ENCODE measurements at places on chromosomes 7 and 10. TPM values are rescaled to one million over a fixed set of nuclear protein-coding genes. Genes with fewer than 3 reads are reported as not detected.

The SAP25 gene
- 0.39 TPM for total RNA-seq

The RBM20 gene
- total RNA-seq = 2.4 TPM

The ARMS2 gene
- total RNA-seq = not detected

The ASB13 gene
- 6.7 TPM for total RNA-seq

The CYP3A5 gene
- 24.9 TPM for total RNA-seq

The PRPS1L1 gene
- not detected for total RNA-seq

DNA sequence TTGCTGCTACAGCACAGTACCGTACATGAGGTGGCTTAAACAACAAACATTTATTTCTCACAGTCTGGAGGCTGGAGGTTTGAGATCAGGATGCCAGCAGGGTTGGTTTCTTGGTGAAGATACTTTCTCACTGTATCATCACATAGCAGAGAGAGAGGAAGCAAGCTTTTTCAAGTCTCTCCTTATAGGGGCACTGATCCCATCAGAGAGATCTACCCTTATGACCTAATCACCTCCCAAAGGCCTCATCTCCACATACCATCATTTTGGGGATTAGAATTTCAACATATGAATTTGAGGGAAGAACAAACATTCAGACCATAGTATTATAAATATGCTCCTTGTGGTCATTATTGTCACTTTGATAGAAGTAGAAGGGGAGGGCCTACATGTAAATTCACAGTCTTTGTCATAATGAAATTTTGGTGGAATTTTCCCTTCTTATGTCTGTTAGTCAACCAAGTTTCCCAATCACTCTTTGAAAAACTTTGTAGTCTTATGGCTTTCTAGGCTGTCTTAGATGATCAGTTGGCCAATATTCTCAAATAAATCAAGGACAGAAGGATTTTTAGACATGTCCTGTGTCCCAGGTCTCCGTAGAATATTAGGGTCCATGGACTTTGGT is 606.2 kb downstream of the LRMDA start:
- DNase-seq = no peak

DNA sequence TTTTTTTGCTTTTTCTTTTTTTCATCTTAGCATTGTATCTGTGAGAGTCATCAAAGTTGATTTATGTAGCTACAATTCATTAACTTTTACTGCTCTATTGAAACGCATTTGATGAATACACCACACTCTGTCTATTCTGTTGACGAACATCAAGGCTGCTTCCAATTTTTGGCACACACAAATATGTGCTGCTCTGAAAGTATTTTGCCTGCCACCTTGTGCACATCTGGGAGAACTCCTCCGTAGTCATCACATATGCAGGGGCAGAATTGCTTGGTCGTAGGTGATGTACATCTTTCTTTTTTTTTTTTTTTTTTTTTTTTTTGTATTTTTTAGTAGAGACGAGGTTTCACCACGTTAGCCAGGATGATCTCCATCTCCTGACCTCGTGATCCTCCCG is 796.8 kb downstream of the KCNMA1 start:
- no peak for DNase-seq

DNA sequence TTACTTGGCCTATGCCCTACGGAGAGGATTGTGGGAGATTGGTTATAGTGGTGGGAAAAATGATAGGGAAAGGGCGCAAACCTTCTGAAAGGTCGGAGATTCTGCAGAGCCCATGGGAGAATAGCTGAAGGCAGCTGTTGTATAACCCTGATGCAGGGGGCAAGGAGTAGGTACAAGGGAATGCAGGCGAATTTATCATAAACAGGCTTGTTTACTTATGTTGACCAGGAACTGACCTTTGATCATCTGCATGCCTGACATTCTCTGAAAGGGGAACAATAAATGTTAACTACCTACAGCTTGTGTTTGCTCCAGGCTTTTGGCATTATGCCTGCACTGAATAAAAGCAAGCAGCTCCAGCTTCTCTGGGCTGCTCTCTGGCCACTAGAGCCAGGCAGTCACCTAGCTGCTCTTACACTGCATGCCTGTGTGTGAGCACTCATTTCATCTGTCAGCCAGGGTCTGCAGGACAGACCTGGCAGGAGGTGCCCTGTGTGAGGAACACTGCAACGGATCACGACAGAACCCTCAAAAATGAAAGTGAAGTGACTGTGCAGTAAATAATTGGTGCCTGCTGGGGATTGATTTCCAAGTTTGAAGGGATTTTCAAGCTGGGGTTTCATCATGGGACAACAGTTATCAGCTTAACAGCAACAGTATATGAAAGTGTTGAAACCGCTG is 31.1 kb upstream of the ABCA13 start:
- DNase-seq = no peak

- no peak for DNase-seq
Observed at GRCh38 chr7:32227746-32228145, 157.5 kb upstream of the PDE1C start.

- DNase-seq = no peak
Observed at GRCh38 chr7:142801601-142802295, 31.0 kb downstream of the PRSS2 start.

GRCh38 chr7:1727812-1728570 is 57.9 kb downstream of the ELFN1 start:
- DNase-seq = no peak

DNA sequence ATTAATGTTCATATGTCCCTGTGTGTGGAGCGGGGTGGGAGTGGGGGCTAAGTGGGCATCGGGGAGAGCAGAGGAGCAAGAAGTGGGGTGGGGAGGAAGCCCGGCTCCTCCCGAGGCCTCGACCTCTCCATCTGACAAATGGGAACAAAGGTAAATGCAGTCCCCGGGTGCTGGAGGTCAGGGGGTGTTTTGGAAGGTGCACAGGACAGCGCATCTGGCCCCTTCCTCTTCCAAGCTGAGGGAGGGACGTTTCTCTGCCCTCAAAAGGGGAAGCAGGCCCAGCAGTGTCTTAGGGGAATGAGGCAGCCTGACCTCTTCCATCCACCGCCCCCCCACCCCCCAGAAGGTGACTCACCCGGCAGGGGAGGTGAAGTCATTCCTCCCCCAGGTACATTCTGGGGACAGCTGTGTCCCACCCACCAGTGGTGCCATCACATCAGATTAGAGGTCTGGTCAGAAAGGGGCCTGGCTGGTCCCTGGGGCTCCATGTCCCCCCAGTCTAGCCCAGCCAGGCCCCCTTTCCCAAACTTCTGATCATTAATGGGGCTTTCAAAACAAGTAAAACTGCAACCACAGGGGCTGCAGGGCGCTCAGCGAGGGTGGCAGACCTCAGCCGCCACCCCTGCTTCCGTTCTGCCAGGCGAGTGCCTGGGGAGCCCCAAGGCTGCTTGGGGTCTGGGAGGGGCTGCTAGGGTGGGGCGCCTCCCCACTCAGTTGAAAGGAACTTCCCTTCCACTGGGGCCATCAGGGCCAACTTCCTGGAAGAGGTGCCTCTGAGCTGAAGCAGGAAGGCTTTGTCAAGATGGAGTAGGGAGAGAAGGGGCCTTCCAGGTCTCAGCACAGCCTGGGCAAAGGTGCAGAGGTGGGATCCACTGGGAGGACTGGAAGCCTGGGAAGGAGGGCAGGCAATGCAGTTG is 10.8 kb downstream of the LFNG start:
- no peak for DNase-seq

DNA sequence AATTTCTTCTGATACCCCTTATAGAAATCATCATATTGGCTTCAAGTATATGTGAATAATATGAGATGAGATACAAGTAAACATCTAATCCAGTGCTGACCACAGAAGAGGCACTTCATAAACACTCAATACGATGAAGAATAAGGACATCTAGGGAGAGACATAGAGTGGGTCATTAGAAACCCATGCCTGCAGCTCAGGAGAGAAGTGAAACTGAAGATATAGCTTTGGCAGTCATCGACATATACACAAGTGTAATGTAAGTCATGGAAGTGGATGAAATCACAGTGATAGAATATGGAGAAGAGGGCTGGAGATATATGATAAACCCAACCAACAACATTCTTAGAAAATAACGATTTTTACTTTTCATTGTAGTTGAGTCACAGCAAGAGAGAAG is 665.0 kb downstream of the PARD3 start:
- DNase-seq = no peak

GRCh38 chr10:114291076-114291475 is 52.0 kb downstream of the VWA2 start:
- DNase-seq = no peak

GRCh38 chr7:129665013-129665401 is 53.5 kb downstream of the NRF1 start:
- no peak for DNase-seq

GRCh38 chr7:33707427-33707826 is 197.9 kb upstream of the BMPER start:
- DNase-seq = peak; percentile 33

- DNase-seq = peak; percentile 21
Observed at GRCh38 chr7:39468808-39469374, 97.3 kb upstream of the YAE1 start.

GRCh38 chr7:130896898-130897514 is 163.0 kb upstream of the KLF14 start:
- peak; percentile 13 for DNase-seq

DNA sequence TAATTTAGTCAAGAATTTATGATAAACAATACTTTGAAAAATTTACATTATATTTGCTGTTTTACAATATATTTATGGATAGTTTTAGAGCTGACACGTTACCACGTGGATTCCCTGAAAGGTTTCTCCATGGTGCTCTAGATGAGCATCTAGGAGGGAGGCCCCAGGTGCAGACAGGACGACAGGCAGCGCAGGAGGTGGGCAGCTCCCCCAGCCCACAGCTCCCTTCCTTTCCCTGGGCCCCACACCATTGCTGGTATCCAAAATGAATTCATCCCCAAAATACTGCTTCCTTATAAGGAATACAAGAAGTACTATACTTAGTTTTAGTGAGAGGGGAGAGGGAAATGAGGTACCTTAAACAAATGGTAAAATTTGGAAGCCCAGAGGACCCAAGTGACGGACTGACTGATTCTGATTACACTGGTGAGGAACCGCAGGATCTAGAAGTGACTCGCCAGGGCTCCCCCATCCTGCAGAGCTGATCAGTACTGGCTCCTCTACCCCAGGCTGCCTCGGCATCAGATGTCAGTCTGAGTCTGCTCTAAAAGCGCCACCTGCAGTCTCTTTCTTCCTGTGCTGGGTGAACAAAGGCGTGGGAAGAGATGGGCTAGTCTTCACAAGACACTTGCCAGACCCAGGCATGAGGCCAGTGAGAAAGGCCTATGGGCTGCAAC is 89.2 kb downstream of the DLG5 start:
- DNase-seq = no peak

DNA sequence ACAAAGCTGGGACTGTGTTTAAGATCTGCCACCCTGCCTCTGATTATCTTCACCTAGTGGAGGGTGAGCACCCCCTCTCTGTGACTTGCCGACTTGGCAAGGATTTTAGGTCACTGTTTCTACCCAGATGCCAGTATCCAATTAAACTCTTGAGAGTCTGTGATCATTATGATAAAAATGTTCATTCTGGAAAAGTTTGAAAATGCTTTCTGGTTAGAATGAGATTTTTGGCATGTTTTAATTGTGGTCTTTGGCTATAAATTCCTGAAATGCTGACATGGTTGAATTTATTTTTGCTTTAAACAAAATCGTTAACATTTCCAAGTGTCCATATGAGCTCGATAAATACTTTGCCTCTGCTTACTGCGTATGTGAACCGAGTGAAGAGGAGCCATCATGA is 221.4 kb downstream of the BICC1 start:
- DNase-seq = peak; percentile 76

GRCh38 chr10:131146790-131147189 is 164.7 kb downstream of the TCERG1L start:
- DNase-seq = no peak

All from skin of body (tissue), 3 donors.